ENCODE measurements at places on chromosomes 3 and 15.

GRCh38 chr3:73661265-73661664, 36.5 kb upstream of the PDZRN3 start:
- no peak for DNase-seq

- no peak for DNase-seq
These were observed 102.2 kb upstream of the LPP start for GRCh38 chr3:188051801-188052168.

GRCh38 chr3:187210091-187210490, 12.8 kb downstream of the RTP1 start:
- no peak for DNase-seq

GRCh38 chr15:78850941-78851755, 21.5 kb upstream of the MORF4L1 start:
- DNase-seq: no peak

DNA sequence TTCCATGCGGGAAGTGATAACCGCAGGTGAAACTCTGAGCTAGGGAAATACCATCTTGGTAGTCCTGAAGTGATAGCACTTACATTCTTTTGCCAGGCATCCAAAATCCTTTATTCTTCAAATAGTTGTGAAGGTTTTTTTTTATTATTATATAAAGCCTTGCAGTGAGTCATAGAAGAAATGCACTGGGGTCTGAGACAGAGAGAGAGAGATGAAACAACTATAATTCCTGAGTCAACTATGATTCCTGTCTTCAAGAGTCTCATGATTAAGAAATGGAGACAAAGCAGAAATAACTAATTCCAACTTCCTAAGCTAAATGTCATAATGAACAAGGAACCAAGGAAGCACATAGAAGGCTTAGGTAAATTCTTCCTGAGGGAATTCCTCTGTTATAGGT, 495.6 kb downstream of the LPP start:
- DNase-seq: no peak

DNA sequence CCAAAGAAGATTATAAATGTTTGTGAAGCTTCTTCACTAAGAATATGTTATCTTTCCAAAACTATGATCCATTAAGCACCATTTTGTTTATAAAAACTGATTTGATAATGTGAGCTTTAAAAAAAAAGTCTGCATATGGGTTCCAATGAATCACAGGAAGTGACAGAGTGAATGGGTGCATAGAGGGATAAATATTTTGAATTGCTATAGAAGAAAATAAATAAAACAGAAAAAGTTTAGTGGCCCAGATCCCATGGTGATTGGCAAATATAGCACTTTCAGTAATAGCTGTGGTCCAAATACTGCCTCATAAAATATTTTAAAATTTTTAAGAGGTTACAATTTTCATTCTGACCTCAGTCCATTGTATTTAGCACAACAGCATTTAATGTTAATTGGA, 19.2 kb downstream of the CPA3 start:
- no peak for DNase-seq

DNA sequence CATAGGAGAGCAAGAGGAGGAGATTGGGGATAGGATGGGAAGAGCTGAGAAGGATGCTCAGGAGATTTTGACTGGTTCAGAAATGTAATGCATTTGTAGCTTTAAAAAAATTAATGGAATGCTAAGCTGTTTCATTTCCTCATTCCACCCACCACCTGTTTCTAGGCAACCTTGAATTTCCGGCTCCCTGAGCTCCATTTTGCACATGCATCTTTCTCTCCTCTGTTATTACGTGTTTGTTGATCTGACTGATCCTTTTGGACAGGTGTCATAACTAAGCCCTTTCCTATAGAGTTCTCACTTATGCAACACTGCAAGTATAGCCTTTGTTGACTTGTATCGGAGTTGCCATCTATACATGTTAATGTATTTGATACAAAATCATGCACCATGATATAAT, 4.3 kb downstream of the TMPRSS7 start:
- DNase-seq: no peak

DNA sequence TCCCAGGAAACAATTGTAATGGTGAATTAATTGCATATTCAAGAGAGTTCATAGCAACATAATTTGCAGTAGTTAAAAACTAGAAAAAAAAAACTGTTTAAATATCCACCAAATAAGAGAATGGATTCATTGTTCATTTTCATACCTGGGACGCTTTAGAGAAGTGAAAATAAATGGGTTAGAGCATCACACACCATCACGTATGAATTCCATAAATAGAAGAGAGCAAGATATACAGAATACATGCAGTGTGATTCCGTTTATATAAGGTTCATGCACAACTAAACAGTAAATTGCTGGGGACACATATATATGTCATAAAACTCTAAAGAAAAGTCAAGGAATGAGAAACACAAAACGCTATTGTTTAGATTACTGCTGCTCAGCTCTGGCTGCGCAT, 577.0 kb upstream of the KCNMB2 start:
- no peak for DNase-seq

DNA sequence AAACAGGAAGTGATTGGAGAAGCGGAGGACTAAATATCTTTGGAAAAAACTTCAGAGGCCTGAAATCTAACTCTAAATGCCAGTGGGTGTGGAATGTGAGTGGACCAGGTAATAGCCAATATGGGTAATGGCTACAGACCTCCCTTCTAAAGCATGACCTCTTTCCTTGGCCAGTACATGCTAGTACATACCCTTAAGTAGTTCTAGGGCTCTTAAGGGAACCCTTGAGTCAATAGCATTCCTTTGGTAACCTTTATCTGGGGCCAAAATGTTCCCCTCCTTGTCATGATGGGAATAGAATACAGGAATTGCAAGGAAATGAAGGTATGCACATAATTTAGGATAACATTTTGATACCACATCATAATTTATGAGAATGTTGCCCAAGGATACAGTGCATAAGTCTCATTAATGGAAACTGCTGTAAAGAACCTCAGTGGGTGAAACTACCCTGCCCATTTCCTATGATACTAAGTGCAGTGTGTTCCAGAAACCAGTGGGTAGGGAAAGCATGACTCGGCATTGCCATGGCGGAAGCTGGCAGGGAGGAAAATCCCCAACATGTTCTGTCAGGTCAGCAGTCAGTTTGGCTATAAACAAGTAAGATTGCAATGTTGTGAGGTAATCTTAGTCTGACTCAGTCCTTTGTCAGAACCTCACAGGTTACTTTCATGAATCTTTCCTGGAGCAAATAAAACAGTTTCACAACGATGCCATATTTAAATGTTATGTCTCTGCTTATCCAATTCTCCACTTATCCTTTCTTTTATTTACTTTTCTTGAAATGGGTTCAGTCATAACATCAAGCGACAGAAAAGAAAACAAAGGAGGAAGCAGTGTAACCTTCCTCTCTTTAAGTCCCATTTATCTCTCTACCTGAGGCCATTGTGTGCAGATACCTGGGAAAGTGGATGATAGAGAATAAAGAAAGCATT, 23.5 kb upstream of the RAP2B start:
- peak; percentile 60 for DNase-seq

DNA sequence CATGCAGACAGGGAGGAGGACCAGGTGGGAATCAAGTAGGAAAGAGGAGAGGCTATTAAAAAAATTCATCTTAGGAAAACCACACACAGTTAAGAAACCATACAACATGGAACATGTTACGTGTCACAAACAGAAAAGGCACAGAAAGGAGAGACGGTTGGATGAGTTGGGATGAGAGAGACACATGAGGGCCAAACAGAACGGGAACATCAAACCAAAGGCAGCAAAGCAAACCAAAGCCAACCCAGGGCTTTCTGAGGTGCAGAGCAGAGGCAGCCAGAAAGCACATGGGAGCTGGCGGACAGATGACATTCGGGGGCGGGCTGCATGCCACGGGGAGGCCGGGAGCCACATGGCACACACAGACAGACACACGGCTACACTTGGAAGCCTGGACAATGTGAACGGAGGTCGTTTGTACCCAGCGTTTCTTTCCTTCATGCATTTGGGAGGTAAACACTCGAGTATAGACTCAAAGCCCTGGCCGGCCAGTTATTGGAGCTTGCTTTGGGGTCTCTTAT, 8.6 kb upstream of the SEC13 start:
- no peak for DNase-seq

DNA sequence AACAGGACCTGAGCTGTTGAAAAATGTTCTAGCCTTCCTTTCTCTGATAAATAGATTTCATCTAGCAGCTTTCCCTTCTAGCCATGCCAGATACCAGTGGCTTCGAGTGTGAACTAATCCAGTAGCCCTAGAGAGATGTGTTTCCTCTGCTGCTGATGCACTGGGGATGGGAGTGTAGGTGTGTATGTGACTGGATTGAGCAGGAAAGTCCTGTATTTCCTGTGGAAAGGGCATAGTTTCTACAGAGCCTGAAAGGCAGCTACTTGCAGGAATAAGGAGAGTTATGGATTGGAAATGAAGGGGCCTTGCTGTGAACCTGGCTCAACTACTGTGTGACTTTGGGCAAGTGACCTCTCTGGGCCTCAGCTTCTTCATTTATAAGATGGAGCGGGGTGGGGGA, 8.6 kb downstream of the TIMP4 start:
- DNase-seq: no peak

- DNase-seq: no peak
These were observed 959 bp upstream of the RASA2 start for GRCh38 chr3:141485641-141486495.

DNA sequence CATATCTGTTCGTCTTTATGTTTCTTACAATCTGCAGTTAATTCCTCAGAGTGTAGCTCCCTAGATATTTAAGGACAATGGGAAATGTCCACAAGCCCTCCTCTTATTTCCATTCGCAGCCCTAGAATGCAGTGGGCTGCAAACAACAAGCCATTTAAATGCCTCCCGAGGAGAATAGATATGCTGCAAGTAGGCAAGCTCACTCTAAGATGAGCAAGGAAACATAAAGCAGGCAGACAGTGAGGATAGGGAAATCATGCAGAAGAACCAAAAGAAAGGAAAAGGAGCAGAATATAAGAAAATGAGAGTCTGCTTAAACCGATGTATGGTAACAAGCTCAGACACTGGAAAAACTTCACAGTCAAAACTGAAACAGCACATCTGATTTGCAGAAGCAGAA, 561.9 kb downstream of the GBE1 start:
- DNase-seq: no peak

Measured in stimulated activated CD4-positive, alpha-beta T cell treated with anti-CD3 and anti-CD28 coated beads, Interleukin-4, amount 100 ng/mL, for 48 hours (primary cell).